Activated CD4-positive, alpha-beta T cell treated with anti-CD3 and anti-CD28 coated beads, Interleukin-2, Interleukin-6, amounts not matched to agents 100 ng/mL and 50 ng/mL, durations not matched to agents 16 hours and 8 hours (primary cell): ENCODE measurements at places on chromosomes 6 and 20.

DNA sequence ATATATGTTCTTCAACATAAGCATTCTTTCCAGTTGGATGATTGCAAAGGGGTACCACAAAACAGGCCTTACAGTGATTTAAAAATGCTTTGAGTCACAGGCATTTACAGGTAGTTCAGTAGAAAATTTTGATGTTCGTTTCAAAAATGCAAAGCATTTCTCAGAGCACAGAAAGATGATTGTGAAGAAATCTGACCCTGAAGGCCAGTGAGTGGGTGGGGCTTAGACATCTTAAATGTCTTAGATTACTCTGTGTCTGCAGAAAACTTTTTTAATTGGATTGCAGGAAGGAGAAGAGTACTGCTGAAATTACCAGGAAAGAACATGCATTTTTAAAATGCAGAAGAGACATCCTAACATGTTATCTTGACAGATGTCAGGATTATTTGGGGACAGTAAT is 268.3 kb downstream of the CDKAL1 start:
- DNase-seq, result no peak

DNA sequence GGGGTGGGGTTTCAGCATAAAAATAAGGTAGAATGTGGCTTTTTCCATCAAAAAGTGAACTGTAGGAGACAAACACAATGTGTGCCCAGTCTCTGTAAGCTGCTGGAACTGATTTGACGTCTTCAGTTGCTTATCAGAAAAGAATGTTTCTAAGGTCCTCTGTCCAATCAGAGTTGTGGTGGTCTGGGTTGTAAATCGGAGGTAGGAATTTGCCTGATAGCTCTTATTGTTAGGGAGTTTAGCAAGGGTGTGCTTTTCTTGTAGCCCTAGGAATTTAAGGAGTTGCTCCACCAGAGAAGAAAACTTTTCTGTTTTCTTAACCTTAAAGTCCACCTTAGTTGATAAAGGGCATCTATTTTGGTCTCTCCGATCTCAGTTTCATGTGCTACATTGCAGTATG is 10.4 kb upstream of the SSTR4 start:
- DNase-seq, result no peak

DNA sequence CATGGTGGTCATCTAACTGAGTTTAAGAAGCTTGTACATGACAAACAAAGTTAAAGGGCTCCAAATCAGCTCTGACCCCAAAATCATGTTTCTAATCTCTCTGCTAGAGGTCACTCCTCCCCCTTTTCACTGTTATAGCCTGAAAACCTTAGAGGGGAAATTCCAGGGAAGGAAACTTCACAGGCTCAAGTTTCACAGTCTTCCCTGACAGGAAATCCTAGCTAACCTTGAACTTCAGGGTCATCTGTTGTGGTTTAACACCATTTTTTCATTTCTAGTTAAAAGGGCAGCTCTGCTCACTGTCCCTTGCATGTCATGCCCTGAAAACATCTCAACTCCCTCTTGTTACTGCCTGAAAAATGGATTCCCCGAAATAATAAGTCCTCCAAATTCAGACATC is 104.4 kb upstream of the BMP2 start:
- no peak for DNase-seq

DNA sequence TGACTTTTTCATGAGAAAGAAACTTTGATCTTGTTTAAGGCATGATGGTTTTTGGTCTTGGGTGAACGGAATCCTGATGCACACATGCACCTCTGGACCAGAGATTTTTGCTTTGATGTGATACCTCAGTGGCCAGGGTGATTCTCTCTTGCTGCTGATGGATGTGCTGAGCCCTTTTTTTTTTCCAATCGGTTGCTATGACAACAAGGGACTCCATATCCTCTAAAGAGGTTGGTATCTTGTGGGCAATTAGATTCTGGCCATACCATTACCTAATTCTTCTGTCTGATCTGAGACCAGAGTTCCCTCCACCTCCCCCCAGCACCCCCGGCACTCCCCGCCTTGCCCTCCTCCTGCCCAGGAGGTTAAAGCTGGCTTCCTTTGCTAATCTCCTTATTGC is 24.9 kb downstream of the PDYN start:
- no peak for DNase-seq

DNA sequence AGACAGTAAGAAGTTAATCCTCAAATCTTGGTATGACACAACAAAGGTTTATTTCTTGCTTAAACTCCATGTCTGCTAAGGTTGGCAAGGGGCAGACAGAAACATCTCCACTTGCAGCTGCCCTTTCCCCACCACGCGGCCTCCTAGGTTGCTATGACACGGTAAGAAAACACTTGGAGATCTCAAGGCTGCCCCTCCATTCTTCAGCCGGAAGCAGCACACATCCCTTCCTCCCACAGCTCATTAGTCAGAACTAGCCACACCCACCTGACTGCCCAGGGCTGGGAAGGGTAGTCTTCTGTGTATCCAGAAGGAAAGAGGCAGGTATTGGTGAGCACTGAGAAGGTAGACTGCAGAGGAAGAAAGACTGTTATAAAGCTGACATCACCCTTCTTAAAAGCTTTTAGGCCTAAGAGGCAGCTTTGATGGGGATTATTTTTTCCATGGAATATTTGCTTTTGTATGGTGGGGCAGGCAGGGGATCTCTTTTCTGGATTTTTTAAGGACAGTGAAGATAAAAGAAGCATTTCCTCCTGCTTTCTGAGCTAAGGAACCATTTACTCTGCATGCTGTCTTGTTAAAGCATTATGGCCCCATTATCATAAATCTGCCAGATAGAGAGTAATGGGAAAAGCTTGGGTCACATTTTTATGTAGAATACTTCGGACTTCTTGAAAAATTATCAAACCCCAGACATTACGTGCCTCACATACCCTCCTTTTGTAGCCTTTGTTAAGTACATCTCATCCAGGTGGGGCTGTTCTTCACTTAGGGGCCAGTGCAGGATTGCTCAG is 41.6 kb downstream of the MRAP2 start:
- DNase-seq, result no peak

DNA sequence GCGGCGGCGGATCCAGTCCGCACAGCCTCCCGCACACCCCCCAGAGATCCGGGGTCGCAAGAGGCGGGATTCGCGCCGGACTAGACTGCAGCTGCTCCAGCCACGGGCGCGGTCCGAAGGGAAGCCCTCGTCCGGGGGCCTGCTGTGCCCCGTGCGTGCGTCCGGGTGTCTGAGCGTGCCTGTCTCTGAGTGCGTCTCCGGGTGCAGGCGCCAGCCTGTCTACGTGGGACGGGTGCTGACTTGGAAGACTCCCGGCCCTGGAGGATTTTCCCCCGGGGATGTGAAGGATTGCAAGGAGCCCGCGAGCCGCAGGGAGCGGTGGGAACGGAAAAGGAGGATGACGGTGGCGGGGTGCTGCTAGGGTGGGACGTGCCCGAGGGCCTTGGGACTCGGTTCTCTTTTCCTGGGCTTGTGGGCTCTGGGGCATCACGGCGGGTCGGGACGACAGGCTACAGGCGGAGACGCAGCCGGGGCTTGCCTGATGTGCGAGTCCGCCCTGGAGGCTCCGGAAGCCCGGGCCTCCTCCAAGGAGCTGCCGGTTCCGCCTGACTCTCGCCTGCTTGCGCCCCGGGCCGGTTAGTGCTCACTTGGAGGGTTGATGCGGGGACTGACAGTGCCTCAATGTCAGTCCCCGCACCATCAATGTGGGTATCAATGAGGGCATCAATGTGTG is 5.7 kb downstream of the MAFB start:
- no peak for DNase-seq

DNA sequence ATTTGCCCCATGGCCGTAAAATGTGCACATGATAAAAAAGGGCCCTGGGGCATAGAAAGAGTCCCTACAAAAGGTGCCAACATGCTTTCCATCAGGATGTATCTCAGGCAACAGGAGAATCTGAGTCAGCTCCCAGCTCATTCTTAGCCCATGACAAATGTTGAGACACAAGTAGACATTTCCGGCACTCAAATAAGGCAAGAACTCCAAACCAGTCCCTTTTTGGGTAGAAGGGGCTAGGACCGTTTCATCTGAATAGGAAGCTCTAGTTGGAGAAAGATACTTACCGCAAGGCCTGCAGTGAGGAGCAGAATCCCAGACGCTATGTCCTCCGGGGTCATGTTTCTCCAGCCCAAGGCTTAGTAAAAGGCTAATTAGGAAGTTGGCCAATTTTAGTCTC is 261.0 kb upstream of the RIN2 start:
- no peak for DNase-seq

- peak; percentile 65 for DNase-seq
Measured at GRCh38 chr6:105880030-105880492, 206.1 kb upstream of the PRDM1 start.

DNA sequence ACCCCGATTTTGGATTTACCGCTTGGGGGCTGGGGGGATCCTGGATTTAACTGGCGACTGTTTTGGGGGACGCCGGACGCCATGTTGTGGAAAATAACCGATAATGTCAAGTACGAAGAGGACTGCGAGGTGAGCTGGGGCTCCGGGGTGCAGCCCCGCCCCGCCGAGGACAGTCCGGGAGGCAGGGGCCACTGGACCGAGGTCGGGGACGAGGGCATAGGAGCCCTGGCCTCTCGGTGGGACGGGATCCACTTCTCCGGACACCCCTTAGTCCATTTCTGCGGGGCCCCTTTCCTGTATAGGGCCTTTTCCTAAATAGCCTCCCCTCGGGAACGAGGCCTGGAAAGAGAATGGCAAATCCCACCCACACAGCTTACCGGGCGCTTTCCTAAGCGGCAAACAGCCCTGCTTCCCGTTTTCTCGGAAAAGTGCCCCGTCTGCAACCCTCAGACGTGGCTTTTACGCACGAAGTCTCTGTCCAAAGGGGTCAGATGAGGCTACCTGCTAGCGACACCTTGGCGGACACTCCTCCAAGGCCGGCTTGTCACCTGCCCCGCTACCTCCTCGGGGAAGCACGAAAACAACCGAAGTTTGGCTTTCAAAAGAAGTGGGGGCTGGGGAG is 469 bp downstream of the TFAP2C start:
- no peak for DNase-seq

- DNase-seq, result no peak
Measured at GRCh38 chr20:57267158-57267821, 849 bp upstream of the BMP7 start.

DNA sequence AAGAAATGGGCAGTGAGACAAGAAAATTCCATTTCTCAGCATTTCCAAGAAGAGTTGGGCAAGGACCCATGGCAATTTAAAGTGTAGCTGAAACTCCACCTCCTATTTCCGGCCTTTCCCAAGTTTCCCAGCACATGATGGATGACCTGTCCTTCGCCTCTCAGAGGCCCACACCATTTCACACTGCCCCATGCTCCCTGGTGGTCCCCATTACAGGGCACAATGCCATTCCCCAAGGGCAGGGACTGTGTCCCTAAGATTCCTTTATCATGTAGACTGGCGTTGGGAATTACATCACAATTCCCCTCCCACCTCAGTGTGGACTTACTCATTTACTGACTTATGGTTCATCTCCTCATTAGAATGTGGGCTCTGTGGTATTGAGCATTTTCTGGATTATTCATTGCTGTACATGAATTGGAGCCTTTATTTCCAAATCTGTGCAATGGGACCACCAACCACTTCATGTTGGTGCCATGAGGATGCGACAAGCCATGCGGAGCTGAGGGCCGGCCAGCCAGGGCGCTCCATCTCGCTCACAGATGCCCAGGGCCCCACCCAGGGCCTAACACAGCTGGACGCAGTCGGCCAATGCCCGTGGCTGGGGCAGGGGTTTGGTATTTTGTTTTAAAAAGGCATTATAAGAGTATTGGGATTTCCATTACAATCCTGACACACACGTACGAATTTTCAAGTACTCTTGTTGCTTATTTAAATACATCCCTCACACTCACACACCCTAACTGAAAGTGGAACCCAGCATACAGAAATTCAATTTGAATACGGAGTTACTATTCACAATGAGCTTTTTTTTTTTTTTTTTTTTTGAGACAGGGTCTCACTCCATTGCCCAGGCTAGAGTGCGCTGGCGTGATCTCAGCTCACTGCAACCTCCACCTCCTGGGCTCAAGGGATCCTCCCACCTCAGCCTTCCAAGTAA is 5.4 kb downstream of the ACSS1 start:
- DNase-seq, result no peak

DNA sequence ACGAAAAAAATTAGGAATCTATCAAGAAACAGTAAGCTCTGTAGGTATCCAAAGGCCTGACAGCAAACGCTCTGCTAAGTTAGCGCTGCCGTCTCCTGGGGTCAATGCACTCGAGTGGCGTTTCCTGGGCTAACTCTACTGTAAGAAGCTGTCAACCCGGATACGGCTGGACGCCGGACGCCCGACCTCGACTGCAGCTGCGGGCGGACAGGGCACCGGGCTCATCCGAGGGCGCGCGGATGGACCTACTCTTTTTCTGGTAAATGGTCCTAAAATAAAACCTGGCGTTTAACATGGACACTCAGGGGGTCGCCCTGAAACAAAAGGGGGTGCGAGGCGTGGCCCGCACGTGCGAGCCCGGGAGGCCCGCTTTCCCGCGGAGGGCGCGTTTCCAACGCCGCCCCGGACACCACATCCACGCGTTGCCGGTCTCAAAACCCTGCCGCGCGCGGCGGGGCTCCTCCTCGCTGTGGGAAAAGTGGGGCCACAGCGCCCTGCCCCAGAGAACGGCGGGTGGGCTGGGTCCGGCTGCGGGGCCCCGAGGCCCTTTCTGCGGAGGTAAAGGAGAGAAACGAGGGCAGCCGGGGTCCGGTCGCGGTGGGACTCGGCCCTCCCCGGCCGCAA is 537 bp downstream of the TCP1 start:
- peak; percentile 48 for DNase-seq

- no peak for DNase-seq
Measured at GRCh38 chr6:116445102-116445501, 16.1 kb upstream of the CALHM6 start.

GRCh38 chr6:251920-252319 is 40.4 kb upstream of the DUSP22 start:
- peak; percentile 75 for DNase-seq

- DNase-seq, result no peak
Measured at GRCh38 chr20:47136782-47137181, 219.7 kb downstream of the ZMYND8 start.

DNA sequence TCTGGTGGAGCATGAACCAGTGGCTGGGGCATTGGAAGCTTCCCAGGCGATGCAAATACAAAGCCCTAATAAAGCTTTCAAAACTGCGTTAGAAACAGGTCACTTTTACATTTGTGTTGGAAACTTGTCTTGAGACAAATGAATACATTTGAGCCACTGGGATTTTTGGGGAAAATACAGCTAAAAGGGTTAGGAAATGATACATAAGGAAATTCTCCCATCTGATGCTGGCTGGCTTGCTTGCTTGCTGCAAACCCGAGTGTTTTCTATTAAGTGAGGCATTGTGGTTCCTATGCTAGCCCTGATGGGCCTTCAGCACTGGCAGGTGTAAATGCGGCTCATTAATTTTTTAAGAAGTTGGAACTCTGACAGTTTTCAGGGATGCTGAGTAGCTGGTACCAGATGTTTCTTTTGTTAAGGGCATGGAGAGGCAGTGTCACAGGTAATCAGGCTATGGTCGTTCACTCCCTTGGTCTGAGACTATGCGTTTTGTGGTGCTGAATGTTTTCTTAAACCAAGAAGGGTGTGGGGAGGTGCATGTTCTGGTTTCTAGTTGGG is 35.2 kb downstream of the RREB1 start:
- DNase-seq, result no peak

- DNase-seq, result no peak
Measured at GRCh38 chr6:21277601-21278374, 315.8 kb upstream of the SOX4 start.

GRCh38 chr6:162626869-162627268 is 100.7 kb downstream of the PRKN start:
- DNase-seq, result no peak
